ENCODE measurements at places on chromosomes 6 and 20. TPM values are rescaled to one million over a fixed set of nuclear protein-coding genes. Genes with fewer than 3 reads are reported as not detected.
A peak's percentile ranks its signal among the peaks of the same experiment; 100 is the strongest.

EYA2 gene
- total RNA-seq = 4.4 TPM

CLVS2 gene
- 0.20 TPM for total RNA-seq

NINL gene
- 15.5 TPM for total RNA-seq

DYNLT1 gene
- 145 TPM for total RNA-seq

EFCAB8 gene
- 0.57 TPM for total RNA-seq

ZKSCAN3 gene
- total RNA-seq = 4.5 TPM

DNA sequence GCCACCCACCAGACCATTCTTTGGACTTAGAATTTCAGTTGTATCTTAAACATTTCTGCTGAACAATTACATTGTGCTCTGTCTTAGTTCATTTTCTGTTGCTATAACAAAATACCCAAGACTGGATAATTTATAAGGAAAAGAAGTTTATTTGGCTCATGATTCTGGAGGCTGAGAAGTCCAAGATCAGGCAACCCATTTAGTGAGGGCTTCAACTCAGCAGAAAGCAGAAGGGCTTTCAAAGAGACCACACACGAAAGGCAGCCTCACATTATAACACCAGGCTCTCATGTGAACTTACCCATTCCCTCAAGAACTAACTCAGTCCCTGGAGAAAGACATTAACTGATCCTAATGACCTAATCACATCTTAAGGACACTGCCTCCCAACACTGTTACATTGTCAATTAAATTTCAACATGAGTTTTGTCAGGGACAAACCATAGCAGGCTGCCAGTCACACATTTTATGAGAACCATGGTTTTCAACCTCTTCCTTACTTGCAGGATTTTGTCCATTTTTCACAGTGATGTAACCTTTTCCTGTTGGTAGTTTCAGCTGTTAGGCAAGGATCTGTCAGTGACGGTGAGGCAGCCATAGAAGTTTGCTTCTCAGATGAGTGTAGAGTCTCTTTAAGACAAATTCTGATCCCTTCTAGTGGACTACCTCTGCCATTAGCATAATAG, 399.6 kb upstream of the SOX4 start:
- no peak for DNase-seq

- DNase-seq = no peak
Measured at GRCh38 chr6:26105109-26105730, 18.0 kb downstream of the HFE start.

GRCh38 chr20:23131766-23132165, 45.6 kb upstream of the CD93 start:
- DNase-seq = no peak

GRCh38 chr6:129713806-129714333, 3.9 kb upstream of the ARHGAP18 start:
- DNase-seq = no peak

GRCh38 chr6:156948807-156949206, 171.6 kb downstream of the ARID1B start:
- no peak for DNase-seq

- no peak for DNase-seq
Measured at GRCh38 chr6:8277769-8278168, 157.6 kb downstream of the SLC35B3 start.

DNA sequence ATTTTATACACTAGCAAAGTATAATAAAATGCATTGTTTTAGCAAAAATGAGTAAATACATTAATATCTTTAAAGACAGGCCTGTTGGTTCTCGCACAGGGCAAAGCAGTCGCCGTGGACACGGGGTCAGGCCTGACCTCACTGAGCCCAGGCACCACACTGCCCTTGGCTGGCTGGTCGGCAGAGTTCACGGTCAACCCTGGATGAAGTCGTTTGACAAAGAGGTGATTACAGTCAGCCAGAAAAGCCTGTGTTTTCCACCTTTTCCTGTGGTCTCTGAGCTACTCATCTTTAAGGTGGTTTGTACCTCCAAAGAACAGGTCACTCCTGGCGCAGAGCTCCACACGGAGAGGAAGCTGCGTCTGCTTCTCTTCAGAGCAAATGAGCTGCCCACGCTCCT, 191.5 kb downstream of the DLL1 start:
- no peak for DNase-seq

GRCh38 chr6:102911571-102911970, 1518.1 kb downstream of the GRIK2 start:
- peak; percentile 88 for DNase-seq

GRCh38 chr6:18668994-18669393, 281.8 kb downstream of the RNF144B start:
- no peak for DNase-seq

GRCh38 chr6:144585217-144585814, 300.2 kb downstream of the UTRN start:
- DNase-seq = peak; percentile 75

GRCh38 chr20:24662322-24662721, 192.9 kb downstream of the SYNDIG1 start:
- no peak for DNase-seq

GRCh38 chr6:106214531-106214930, 111.0 kb downstream of the ATG5 start:
- DNase-seq = no peak

GRCh38 chr6:16765235-16765634, 4.0 kb upstream of the ATXN1 start:
- DNase-seq = no peak

DNA sequence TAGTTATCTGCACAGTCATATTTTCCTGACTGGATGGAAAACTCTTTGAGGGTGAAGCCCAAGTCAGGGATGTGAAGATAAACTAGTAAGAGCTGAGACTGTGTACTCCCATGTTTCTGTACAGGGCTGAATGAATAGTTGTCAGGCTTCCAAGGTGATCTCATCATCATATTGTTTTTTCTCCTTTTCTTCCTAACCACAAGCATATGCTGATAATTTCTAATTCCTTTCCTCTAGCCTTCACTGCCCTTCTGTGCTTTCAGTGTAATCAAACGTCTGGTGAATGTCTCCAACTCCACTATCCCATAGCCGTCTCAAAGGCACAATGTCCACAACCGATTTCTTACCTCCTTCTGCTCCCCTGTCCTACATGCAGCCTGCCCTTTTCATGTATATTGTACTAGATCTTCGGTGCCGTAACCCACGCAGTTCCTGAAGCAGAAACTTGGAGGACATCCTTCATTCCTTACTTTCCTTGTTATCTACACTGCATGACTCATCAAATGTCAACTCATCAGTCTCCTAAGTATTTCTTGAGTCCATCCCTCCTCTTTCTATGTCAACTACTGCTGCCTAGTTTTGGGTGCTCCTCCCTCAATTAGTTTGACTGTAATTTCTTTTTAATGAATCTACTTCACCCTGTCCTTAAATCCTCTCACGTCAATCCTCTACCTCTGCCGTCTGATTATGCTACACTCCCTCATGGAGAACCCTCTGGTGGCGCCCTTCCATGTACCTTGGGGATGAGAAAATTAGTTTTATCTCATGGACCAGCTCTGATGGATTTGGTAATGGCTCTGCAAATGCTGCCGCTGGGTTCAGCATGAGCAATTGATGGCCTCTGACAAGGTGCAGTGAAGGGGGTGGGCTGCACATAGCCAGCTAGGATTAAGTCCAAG, 21.9 kb downstream of the NCOA7 start:
- DNase-seq = no peak

GRCh38 chr6:31174378-31174777, 3.9 kb upstream of the POU5F1 start:
- no peak for DNase-seq

DNA sequence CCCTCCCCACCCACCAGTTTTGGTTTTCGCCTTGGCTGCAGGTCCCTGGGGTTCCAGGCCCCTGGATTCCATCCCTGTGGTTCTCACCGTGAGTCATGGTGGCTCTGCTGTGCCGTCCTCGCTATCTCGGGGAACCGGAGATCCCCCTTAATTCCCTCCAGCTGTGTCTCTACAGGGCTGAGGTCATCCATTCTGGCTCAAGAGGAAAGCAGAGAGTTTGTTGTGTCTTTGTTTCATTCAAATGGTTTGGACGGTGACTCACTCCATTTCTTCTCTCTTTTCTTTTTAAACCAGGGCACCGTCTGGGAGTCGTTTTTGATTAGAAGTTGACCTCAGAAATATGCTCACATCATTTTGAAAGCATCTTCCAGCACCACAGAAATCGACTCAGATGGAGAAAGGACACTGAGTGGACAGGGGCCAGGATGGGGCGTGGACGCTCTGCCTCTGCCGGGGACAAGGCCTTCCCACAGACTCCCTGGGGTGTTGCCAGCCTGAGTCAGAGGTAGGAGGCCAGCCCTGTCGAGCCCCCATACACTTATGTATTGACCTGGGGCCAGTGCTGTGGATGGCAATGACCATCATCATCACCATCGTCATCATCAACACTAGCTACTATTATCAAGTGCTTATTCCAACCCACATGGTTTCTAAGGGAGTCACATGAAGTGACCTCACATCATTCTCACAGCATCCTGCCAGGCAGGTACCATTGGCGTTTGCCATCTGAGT, 176.2 kb downstream of the NFATC2 start:
- no peak for DNase-seq

DNA sequence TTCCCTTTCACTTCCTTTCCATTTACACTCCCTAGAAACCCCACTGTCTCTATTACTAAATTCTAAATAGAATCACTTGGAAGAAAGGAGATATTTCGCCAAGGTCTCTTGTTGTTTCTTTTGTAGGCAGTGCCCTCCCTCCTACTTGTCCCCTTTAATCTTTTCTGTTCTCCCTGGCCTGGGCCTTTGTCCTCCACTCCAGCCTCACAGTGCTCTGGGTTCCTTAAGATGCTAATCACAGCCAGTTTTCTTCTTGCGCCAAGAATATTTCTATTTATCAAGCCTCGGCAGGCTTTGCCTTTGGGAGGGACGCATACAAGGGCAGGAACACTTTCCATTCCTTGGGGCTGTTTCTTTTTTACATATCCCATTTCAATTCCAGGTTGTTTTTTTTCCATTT, 520.6 kb upstream of the CHD6 start:
- no peak for DNase-seq

- no peak for DNase-seq
Measured at GRCh38 chr20:49529470-49529869, 38.5 kb downstream of the PTGIS start.

GRCh38 chr6:18515767-18516166, 128.6 kb downstream of the RNF144B start:
- no peak for DNase-seq

DNA sequence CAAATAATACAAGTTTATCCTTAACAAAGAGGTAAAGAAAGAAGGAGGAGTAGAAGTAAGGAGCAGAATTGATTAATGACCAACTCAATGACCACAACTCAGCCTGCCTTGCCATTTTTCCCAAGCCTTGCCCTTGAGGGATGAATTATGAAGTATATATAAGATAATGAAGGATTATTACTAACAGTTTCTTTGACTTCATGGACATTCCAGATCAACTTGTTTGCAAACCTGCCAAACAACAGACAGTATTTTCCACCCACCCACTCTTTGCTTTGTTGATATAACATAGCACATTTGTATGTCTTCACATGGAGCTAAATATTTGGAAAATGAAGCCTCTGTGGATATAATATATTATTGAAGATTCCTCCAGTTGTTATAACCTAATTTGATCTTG, 9.9 kb upstream of the C6orf141 start:
- DNase-seq = no peak

Measured in lung (tissue), 17 donors.